SJCRH30 (cell line): ENCODE measurements at places on chromosomes 1 and 21.

GRCh38 chr1:230760360-230760827 lies 13.2 kb downstream of the CAPN9 start:
- DNase-seq = no peak

- DNase-seq = no peak
Observed at GRCh38 chr1:111221633-111222291, 5.8 kb upstream of the CHI3L2 start.

- DNase-seq = no peak
Observed at GRCh38 chr1:202047977-202048376, 37.6 kb downstream of the ELF3 start.

- no peak for DNase-seq
Observed at GRCh38 chr1:114232691-114233090, 79.0 kb upstream of the SYT6 start.

DNA sequence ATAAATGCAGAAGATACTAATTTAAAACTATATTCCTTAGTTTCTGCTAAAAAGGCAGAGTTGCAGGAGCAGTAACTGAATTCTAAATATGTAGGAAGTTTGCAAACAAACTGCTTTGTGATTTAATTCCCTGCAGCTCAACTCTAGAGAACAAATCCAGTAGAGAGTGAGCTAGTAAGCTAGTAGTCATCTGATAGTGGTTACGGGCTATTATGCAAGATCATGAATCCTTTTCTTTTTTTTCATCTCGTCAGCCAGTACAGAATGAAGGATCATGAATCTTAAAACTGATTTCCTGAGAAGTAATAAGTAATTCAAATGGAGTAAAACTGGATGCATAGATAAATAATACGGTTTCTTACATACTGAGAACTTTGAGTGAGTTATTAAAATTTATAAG lies 3.3 kb downstream of the DPH5 start:
- no peak for DNase-seq

- DNase-seq = no peak
Observed at GRCh38 chr21:29265690-29266479, 32.8 kb upstream of the BACH1 start.

DNA sequence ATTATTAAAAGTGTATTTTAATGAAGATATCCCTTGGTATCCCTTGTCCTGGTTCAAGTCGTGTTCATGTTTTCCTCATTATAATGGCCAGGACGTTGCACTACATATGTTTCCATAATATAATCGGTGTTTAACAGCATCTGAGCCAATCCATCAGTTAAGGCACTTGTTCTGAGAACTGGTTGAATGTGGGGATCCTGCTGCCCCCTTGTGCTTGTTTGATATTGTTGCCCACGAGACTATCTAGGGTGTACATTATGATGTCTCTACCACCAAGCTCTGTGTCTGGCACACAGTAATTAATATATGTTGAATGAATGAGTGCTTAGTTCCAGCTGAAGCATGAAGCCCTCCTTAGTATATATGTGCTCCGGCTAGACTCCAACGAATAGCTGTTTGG lies 193.0 kb downstream of the CACNA1E start:
- DNase-seq = peak; percentile 19

DNA sequence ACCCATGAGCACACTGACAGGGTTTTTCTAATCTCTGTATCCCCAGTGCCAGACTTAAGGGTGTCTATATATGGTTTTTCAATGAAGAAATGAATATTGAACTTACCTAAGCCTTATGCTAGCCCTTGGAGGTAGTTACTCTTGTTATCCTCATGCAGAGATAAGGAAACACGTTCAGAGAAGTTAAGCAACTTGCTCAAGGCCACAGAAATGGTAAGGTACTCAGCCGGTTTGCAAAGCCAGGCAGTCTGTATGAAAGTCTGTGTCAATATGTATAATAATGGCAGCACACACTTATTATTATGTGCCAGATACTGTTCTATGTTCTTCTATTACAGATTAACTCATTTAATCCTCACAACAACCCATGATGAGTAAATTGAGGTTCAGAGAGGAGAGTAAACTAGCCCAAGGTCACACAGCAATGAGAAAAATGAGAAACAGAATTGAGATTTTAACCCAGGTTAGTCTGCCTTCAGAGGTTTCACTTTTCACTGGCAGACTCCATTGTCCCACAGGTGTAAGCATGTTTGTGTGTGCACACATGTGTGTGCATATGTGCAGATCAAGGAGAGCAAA lies 54.6 kb upstream of the CSF3R start:
- DNase-seq = no peak

GRCh38 chr1:109762821-109763645 lies 690 bp downstream of the EPS8L3 start:
- DNase-seq = no peak

DNA sequence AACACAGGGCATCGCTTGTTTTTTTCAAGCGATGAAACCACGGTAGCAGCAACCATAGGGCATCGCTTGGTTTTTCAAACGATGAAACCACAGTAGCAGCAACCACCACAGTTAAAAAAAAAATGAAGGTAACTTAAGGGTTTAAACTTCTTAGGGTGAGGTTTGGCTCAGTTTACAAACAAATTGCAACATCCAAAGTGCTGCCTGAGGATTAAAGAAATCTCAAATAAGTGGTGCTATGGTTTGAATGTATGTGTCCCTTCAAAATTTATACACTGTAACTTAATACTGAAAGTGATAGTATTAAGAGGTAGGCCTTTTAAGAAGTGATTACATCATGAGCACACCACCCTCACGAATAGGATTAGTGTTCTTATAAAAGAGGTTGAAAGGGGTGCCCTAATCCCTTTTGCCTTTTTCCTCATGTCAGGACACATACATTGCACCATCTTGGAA lies 6.4 kb upstream of the GBP5 start:
- no peak for DNase-seq

GRCh38 chr21:41189150-41189745 lies 21.3 kb downstream of the BACE2 start:
- no peak for DNase-seq

DNA sequence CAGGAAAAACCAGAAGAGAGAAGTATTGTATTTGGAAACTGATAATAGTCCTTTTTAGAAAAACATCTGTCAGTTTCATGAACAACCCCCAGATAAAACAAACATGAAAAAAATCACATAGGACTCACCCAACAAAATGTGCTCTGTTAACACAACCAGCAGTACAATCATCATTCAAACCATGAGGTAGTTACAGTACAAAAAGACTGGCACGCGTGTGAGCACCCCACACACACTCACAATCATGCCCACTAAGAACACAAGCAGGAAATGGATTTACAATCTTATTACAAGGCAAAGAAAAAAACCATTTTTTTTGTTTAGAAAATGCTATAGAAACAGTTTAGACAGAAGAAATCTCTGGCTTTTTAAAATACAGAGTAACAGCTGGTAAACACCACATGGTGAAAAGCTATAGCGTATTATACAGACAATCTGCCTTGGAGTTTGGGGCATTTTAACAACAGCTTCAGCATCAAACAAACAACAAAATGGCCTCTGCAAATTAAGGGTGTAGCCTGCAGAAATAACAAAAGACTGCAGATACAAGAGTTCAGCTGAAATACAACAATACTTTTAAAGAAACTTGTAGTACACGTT lies 180.0 kb downstream of the CDC7 start:
- DNase-seq = no peak

DNA sequence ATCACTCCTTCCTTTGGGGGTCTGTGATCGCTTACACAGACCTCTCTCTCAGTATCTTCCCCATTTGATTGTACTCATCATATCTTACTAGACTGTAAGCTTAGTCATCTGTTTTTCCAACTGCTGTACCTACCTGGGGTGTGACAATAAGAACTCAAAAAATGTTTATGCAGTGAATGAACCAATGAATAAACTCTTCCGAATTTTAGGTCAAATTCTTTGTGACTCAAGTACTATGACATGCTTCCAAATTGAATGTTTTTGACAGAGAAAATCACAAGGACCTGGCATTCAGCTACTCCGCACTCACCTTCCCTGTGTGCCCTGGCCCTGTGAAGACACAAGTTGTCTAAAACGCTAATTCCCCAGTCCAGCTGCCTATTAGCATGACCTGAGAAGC lies 42.1 kb downstream of the TMCO4 start:
- DNase-seq = no peak

DNA sequence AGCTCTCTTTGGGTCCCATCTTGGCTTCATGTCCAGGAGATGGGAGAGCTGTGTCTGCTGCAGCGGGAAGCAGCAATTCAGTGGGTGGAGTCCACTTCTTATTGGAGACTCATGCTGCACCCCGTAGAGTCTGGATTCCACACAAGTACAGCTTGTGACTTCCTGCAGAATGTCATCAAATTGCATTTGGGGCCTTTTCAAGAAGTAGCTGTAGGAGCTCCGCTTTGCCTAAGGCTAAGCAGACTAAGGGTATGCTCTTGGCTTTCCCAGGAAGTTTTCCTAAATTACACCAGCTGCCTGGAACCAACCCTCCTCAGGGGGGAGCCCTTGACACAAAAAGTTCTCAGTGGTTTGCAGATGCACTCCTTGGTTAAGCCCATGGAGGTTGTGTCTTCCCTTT lies 5.7 kb upstream of the MOB3C start:
- DNase-seq = peak; percentile 56

GRCh38 chr1:205260948-205261732 lies 33.4 kb downstream of the TMCC2 start:
- DNase-seq = peak; percentile 39

GRCh38 chr1:46820560-46821060 lies 21.8 kb downstream of the CYP4B1 start:
- peak; percentile 40 for DNase-seq

GRCh38 chr1:50977575-50978143 lies 7.6 kb downstream of the CDKN2C start:
- peak; percentile 70 for DNase-seq
